A549 treated with ZK216348 at 1 μM for 4 hours (cell line): ENCODE measurements at places on chromosomes 6 and 20. TPM values are rescaled to one million over a fixed set of nuclear protein-coding genes. Genes with fewer than 3 reads are reported as not detected.

Gene DLK2
- 3.6 to 7.8 TPM (median 7.3 TPM) in 5 replicates for total RNA-seq

Gene MICA
- 27.0 to 30.6 TPM (median 27.8 TPM) in 5 replicates for total RNA-seq

Gene HSPA1B
- total RNA-seq: 78.0 to 284 TPM (median 227 TPM) in 5 replicates

Gene EYA2
- 2.4 to 3.8 TPM (median 2.6 TPM) in 5 replicates for total RNA-seq

Gene HLA-DMB
- total RNA-seq: 1.1 to 2.2 TPM (median 1.8 TPM) in 5 replicates

Gene RAET1G
- total RNA-seq: 7.7 to 10.6 TPM (median 9.8 TPM) in 5 replicates

Gene CCN5
- 18.1 to 40.4 TPM (median 24.9 TPM) in 5 replicates for total RNA-seq

Gene HLA-DRB5
- not detected in 5 replicates for total RNA-seq

Gene BLCAP
- 39.2 to 56.9 TPM (median 49.2 TPM) in 5 replicates for total RNA-seq

Gene TRAPPC3L
- total RNA-seq: not detected in 5 replicates

Gene POLR1H
- total RNA-seq: 29.4 to 32.5 TPM (median 31.6 TPM) in 5 replicates

Gene CFAP61
- total RNA-seq: 0.34 to 0.82 TPM (median 0.40 TPM) in 5 replicates

Gene RIMS1
- not detected in 5 replicates for total RNA-seq

Gene SLC22A23
- 6.0 to 10.1 TPM (median 9.2 TPM) in 5 replicates for total RNA-seq

Gene PTCRA
- not detected in 5 replicates for total RNA-seq

Gene SRSF12
- total RNA-seq: 0.75 to 1.9 TPM (median 1.0 TPM) in 5 replicates

Gene C20orf144
- 0.08 to 0.19 TPM in 2 of 5 replicates, not detected in the others for total RNA-seq

Gene ZNF391
- 0.07 to 0.35 TPM (median 0.32 TPM) in 5 replicates for total RNA-seq

Gene RHAG
- 0.11 TPM in 1 of 5 replicates, not detected in the others for total RNA-seq

Gene RSPO3
- total RNA-seq: 74.6 to 135 TPM (median 86.5 TPM) in 5 replicates

Gene EDN3
- 1.3 to 1.8 TPM (median 1.7 TPM) in 5 replicates for total RNA-seq

Gene ECT2L
- not detected in 5 replicates for total RNA-seq

Gene KCNQ5
- total RNA-seq: 1.2 to 1.8 TPM (median 1.5 TPM) in 5 replicates

Gene BMP7
- total RNA-seq: 0.13 to 0.78 TPM (median 0.55 TPM) in 5 replicates

Gene OR12D3
- not detected in 5 replicates for total RNA-seq

Gene BTN1A1
- not detected in 5 replicates for total RNA-seq

Gene RWDD2A
- 1.2 to 2.2 TPM (median 1.5 TPM) in 5 replicates for total RNA-seq

Gene GATA5
- total RNA-seq: 0.29 to 1.1 TPM (median 0.94 TPM) in 5 replicates

Gene PLTP
- total RNA-seq: 1.3 to 2.2 TPM (median 1.5 TPM) in 5 replicates
